GM10248 (cell line): ENCODE measurements at places on chromosomes 5 and 9.

DNA sequence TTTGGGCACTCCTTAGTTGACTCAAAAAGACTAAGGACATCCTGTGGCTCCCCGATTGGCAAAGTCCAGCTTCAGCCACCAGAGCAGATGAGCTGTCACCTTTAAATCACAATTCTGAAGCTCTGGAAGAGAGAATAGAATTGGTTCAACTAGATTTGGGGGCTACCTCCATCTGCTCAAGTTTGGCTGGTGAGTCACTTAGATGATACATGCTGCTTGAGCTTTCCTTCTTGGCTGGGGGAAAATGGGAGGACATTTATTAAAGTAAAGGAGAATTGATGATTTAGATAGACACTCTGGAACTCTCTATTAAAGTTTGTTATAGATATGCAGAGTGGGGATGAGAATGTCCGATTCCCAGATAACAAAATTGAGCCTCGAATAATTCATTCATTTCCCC lies 30.0 kb upstream of the GRIA1 start:
- no peak for DNase-seq

DNA sequence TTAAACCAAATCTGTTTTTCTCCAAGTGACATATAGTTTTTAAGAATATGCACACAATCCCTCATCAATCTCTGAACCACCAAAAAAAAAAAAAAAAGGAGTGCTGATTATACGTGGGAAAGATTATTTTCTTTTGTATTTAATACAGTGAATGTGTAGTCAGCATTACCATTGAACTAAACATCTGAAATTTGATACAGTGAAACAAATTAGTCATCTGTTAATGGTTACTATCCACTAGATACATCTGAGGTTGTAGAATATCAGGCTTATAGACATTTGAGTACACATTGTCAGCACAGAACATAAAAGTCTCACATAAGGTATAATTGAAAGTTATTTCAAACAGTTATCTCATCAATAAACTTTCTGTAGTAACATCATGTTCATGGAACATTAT lies 87.0 kb downstream of the SLF1 start:
- DNase-seq = no peak

DNA sequence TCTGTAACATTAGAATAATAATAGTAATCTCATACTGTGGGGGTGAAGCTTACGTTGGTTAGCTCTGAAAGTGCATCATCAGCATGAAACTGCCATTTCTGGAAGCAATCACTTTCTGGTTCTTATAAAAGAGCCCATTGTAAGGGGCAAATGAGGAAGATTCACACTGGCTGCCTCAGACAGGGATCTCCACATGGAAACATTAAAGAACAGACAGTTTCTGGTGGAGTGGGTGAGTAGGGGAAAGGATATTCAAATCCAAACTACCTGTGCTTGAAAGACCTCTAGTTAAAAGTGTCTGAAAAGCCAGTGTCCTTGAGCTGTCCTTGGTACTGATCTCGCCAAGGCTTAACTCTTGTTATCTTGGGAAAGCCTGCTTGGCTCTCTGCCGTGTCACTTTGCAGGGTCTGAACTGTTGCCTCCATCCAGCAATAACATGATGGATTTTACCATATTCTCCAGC lies 19.1 kb upstream of the SLC31A2 start:
- DNase-seq = no peak

- no peak for DNase-seq
Measured at GRCh38 chr5:65563777-65564176, 681 bp downstream of the PPWD1 start.

DNA sequence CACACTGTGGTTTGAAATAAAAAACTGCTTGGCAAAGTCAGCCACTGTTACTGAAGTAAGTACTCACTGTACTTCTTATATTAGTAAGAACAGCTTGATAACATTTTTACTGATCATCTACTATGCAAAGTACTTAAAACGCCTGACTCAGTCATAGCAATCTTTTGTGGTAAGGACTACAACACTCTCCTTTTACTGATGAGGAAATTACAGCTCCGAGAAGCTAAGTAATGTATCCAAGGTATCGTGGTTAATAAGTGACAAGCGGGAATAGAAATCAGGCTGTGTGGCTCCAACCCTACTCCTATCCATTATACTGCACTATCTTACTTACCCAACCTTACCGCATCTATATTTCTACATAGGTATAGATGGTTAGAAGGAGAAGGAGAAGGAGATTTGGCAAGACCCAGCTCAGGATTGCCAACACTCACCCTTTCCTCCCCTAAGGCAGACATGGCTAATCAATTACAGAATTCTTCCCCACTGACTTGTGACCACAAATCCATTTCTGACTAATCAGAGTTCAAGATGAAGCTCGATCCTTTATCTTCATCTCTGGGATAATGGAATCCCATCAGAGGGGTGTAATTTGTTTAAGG lies 281.4 kb downstream of the SPOCK1 start:
- DNase-seq = no peak

- no peak for DNase-seq
Measured at GRCh38 chr9:122058709-122059108, 34.4 kb downstream of the TTLL11 start.

- DNase-seq = no peak
Measured at GRCh38 chr5:127702926-127703561, at the start of gene CCDC192. Gene CCDC192, plus strand, starts transcription at chr5:127703391. Its CDS starts 55 bp downstream, at chr5:127703446.

- no peak for DNase-seq
Measured at GRCh38 chr9:101625876-101626275, 31.1 kb upstream of the PPP3R2 start.

DNA sequence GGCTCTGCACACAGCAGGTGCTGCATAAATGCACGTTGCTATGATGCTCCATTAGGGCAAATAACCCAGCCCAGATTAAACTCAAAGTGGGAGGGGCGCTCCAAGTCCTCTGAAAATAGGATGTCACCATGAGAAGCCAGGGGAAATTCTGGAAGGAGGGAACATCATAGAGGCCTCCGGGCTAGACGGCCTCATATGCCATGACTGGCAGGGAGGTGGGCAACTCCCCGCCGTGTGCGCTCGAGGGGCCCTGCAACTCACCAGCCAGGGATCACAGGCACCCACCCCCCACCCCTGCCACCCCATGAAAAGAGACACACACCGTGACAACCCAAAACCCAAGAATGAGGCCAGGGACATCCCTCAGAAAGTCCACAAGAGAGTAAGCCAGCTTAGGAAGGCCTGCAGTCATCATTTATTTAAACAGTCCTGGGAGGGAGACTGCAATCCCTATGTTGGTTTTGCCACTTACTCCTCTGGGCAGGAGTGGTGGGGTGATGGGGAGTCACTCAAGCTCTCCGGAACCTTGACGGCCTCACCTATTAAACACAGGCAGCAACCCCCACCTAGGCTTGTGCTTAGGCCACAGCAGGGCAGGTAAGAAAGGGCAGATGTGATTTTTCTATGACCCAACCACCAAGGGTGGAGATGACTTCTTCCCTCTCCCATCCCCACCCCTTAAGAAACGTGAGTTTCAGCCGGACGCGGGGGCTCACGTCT lies 4.0 kb downstream of the VAV2 start:
- no peak for DNase-seq

DNA sequence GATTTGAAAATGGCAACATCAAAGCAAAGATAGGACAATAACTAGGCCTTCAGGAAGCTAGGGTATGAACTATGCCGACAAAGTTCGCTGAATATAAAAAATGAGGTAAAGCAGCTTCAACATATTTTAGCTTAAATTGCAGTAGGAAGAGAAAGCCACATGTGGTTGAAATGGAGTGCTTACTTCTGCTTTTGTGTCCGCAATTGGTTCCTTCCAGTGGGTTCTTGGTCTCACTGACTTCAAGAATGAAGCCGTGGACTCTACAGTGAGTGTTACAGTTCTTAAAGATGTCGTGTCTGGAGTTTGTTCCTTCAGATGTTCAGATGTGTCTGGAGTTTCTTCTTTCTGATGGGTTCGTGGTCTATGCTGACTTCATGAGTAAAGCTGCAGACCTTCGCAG lies 95.2 kb downstream of the APTX start:
- no peak for DNase-seq

GRCh38 chr5:139710319-139711066 lies 62.3 kb downstream of the CXXC5 start:
- DNase-seq = peak; percentile 74

- DNase-seq = peak; percentile 57
Measured at GRCh38 chr5:14581891-14582796, 552 bp downstream of the OTULINL start.
